ENCODE measurements at places on chromosomes 3 and 15. TPM values are rescaled to one million over a fixed set of nuclear protein-coding genes. Genes with fewer than 3 reads are reported as not detected.

Gene HTD2
- 6.1 TPM for total RNA-seq

Gene NANOGP8
- total RNA-seq, result not detected

Gene SLCO2A1
- 3.0 TPM for total RNA-seq

Gene GOLGA8R
- 0.30 TPM for total RNA-seq

Gene MUC20
- total RNA-seq, result 0.15 TPM

Gene SCG5
- 16.3 TPM for total RNA-seq

Gene C3orf85
- not detected for total RNA-seq

Gene PIGB
- 8.2 TPM for total RNA-seq

Gene QRICH1
- total RNA-seq, result 53.5 TPM

Gene PLS1
- 2.2 TPM for total RNA-seq

Gene RTP4
- total RNA-seq, result not detected

Gene NR2F2
- total RNA-seq, result 21.4 TPM

Gene SH3GL3
- not detected for total RNA-seq

Gene NEO1
- 10.0 TPM for total RNA-seq

Gene SLC51B
- not detected for total RNA-seq

Gene ATP13A5
- not detected for total RNA-seq

Gene NEK10
- total RNA-seq, result 0.34 TPM

Gene UACA
- 24.2 TPM for total RNA-seq

Gene LRRC3B
- not detected for total RNA-seq

Gene CPNE9
- total RNA-seq, result under 0.01 TPM

Gene OR4F6
- total RNA-seq, result not detected

Gene PRRT3
- total RNA-seq, result 3.2 TPM

Gene GLDN
- total RNA-seq, result 0.30 TPM

Gene MYD88
- 23.0 TPM for total RNA-seq

Gene CDCP1
- total RNA-seq, result 23.2 TPM

Gene GREM1
- total RNA-seq, result 26.1 TPM

Gene COL6A5
- total RNA-seq, result not detected

Gene ALPK3
- total RNA-seq, result 0.84 TPM

Gene KIF15
- total RNA-seq, result 15.5 TPM

Gene SEMA6D
- total RNA-seq, result 1.8 TPM

Gene LRRIQ4
- not detected for total RNA-seq

Gene WNT7A
- total RNA-seq, result not detected

Gene ENTPD3
- under 0.01 TPM for total RNA-seq

Gene CLDN16
- not detected for total RNA-seq

Gene LTF
- total RNA-seq, result not detected

Gene SNUPN
- total RNA-seq, result 19.2 TPM
